ENCODE measurements at places on chromosomes 4 and X.

DNA sequence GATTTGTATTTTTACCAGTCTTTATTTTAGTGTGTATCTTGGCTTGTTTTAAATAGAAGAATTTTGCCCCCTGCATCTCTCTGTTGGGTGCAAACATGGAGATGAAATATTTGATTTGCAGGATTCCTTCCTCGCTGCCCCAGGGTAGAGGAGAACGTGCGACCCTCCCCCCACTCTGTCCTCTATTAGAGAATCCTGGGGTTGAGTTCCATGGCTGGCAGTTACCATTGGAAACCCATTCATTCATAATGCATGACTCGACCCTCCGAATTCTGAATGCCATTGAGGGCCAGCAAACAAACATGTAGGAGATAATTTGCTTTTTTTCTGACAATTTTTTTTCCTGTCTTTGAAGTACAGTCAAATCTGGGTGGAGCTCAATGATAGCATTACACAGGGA lies 53.7 kb downstream of the TRIM2 start:
- no peak for DNase-seq

- DNase-seq, result no peak
These were observed 161.4 kb upstream of the FAM9B start for GRCh38 chrX:9195199-9195880.

DNA sequence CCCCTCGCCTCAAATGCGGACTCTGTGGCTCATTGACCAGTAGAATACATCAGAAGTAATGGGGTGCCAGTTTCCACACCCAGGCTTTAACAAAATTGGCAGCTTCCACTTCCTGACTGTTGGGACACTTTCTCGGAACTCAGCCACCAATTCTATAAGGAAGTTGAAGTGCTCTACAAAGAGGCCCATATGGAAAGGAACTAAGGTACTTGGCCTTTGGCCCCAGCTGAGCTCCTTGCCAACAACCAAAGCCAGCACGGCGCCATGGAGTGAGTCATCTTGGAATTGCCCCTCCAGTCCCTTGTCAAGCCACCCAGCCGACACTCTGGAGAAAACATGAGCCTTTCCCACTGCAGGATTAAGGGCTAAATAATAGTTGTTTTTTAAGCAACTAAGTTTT lies 262.2 kb upstream of the INTU start:
- no peak for DNase-seq

DNA sequence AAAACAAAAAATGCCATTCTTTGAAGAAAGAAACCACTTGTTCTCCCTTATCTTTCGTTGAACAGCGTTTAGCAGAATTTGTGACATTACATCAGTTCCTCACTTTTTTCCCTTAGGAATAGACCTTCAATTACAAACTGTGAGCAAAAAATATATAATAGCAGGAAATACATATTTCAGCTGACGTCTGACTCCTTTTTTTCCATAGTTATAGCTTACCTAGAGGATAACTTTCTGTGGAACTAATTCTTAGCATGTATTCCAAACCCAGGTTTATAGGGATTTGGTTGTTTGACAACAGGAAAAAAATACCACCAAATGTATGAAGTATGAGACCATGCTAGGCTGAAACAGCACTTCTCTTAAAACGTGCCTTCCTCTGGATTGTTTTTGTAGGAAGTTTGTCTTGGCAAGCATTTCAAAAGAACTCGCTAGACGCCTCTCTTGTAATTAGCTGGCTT lies 2.0 kb upstream of the LIMCH1 start:
- DNase-seq, result no peak

DNA sequence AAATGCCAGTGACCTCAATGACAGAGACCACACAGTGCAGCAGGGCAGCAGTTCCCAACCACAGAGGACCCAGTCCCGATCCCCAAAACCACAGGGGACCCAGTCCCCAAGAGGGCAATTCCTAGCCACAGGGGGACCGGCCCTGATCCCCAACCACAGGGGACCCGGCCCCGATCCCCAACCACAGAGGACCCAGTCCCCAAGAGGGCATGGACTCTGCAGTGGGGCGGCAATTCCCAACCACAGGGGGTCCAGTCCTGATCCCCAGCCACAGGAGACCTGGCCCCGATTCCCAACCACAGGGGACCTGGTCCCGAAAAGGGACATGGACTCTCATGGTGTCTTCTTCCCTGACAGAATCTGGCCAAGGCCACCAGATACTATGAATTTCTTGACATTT lies 136.3 kb downstream of the AFAP1 start:
- no peak for DNase-seq

DNA sequence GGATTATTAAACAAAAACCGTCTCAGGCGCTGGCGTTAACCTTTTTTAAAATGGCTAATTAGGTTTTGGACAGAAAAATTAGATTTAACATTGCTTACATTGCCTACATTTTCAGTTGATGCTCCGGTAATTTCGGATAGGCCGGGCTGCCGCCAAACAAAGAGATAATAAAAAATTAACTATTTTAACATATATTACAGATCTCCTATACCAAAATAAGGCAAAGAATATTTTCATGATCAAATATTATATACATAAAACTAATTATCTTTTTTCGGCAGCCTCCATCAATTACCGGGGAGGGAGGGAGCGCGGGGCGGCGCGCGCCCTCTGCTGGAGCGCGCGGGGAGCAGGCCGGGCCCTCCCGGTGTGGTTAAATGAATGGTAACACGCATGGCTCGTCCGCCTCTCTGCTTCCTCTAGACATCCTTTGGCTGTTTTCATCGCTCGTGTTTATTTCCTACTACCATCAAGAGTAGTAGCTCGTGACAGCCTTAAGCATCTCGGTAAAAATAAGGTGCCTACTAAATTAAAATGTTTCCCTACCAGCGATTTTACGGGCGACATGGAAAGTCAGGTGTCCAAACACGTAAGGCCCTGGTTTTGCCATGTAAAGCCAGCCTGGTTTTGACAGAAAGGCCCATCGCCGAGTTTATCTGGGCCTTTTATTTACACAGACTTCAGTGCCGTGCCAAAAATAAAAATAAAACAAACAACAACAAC lies 52.4 kb upstream of the TMEM33 start:
- DNase-seq, result no peak

DNA sequence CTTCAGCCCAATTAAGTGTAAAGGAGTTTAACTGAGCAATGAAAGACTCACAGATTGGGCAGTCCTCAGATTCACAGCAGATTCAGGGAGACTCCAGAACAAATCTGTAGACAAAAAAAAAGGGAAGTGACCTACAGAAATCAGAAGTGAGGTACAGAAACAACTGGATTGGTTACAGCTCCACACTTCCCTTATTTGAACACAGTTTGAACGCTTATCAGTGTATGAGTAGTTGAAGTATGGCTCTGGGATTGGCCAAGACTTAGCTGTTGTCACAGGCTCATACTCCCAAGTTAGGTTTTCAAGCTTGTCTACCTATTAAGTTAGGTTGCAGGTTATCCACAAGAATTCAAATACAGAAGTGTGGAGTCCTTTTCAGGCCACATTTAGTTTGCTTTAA lies 112.4 kb upstream of the ELOVL6 start:
- no peak for DNase-seq

DNA sequence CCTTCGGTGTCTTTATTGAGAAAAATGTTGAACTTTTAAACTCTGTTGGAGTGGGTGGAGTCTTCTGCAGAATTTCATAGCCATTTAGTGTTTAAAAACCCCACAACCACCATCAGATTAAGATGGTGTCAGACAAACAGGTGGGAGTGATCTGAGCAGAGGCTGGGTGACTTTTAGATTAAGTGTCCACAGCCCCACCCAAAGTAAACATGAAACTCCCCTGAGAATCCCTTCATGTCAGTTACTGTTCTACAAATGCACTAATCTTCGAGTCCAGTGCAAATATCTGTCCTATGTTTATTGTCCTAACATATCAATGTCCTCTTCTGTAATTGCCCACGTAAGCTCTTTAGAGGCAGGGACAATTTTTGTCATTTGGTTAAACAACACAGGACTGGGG lies 175.6 kb upstream of the RBPJ start:
- no peak for DNase-seq
